Activated CD8-positive, alpha-beta memory T cell treated with anti-CD3 and anti-CD28 coated beads, Interleukin-2, amount 10 ng/mL, durations not matched to agents 7 days and 5 days (primary cell): ENCODE measurements at places on chromosomes 12 and 14.

GRCh38 chr12:49342914-49343731, 3.6 kb upstream of the DNAJC22 start:
- no peak for DNase-seq

DNA sequence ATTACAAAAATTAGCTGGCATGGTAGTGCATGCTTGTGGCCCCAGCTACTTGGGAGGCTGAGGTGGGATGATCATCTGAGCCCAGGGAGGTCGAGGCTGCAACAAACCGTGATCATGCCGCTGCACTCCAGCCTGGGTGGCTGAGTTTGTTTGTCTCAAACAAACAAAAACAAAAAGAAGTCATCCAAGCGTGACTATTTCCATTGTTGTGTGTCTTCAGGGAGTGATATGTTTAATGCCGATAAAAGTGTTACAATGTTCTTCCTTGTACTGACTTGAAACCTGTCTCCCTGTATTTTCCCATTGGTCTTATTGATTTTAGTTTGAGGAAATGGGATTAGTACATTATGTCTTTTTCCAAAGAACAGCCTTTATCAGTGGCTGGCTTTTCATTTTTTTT, 75.6 kb upstream of the USP44 start:
- DNase-seq: no peak

DNA sequence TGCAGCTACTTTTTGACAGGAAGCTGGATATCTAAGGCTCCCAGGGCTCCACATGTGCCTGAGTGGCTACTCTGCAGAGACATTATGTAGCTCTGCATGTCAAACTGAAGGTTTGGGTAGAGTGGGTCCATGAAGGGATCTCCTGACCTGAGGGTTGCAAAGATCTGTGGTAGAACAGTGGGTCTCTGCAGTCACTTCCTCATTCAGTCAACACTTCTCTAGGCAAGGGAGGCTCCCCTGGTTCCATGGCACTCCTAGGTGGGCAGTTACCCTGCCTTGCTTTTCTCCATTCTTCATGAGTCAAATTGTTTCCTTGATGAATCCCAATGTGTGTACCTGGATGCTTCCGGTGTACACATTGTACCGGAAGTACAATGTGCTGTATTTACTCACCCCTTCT, 57.4 kb downstream of the CMAS start:
- DNase-seq: no peak

DNA sequence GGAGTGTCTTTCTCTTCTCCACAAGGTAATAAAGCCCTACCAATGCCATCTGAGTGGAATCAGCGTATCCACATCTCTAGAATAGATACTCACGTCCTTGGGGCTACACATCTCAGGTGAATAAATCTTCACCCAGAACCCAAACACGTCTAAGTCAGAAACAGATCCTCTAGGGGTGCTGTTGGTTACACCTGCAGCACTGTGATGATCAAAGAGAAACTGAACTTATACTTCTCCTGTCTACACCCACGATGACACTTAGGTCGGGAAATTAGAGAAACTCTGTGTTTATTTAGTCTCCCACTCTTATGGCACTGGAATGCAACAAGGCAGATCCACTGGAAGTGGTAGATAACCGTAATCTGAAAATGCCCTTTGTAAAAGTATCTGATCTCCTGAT, 46.2 kb downstream of the WIF1 start:
- DNase-seq: no peak

GRCh38 chr14:50488521-50488920, 43.8 kb downstream of the MAP4K5 start:
- DNase-seq: no peak
